Bronchial smooth muscle cell (primary cell): ENCODE measurements at places on chromosomes 7 and 10. TPM values are rescaled to one million over a fixed set of nuclear protein-coding genes. Genes with fewer than 3 reads are reported as not detected.

HOXA7 gene
- under 0.01 TPM in 1 of 2 replicates, not detected in the other for total RNA-seq

GNGT1 gene
- total RNA-seq: not detected in 2 replicates

LAMB1 gene
- total RNA-seq: 684 and 845 TPM in 2 replicates

ITGB8 gene
- 51.7 and 61.1 TPM in 2 replicates for total RNA-seq

ICA1 gene
- under 0.01 and 0.09 TPM in 2 replicates for total RNA-seq

PON1 gene
- total RNA-seq: not detected in 2 replicates

NPSR1 gene
- not detected in 2 replicates for total RNA-seq

GSAP gene
- total RNA-seq: 3.2 and 4.7 TPM in 2 replicates

PLEKHA1 gene
- total RNA-seq: 8.8 and 9.0 TPM in 2 replicates

CNPY1 gene
- total RNA-seq: not detected in 2 replicates

SEMA3C gene
- total RNA-seq: 126 and 190 TPM in 2 replicates

HIBADH gene
- total RNA-seq: 70.3 and 85.7 TPM in 2 replicates

SPAM1 gene
- total RNA-seq: not detected in 2 replicates

PDLIM1 gene
- total RNA-seq: 4.0 and 5.0 TPM in 2 replicates

PLA2G12B gene
- not detected in 2 replicates for total RNA-seq

SLC13A1 gene
- not detected in 2 replicates for total RNA-seq

HELLS gene
- 4.6 and 7.7 TPM in 2 replicates for total RNA-seq

OR9A2 gene
- not detected in 2 replicates for total RNA-seq

ZCCHC24 gene
- 29.6 and 35.1 TPM in 2 replicates for total RNA-seq

SAMD9 gene
- 9.5 and 15.6 TPM in 2 replicates for total RNA-seq

GRID2IP gene
- total RNA-seq: under 0.01 TPM in 1 of 2 replicates, not detected in the other

EIF5AL1 gene
- 0.09 and 0.32 TPM in 2 replicates for total RNA-seq

GPNMB gene
- 264 and 417 TPM in 2 replicates for total RNA-seq

FAM24B gene
- total RNA-seq: 7.3 and 10.7 TPM in 2 replicates

KIF5B gene
- total RNA-seq: 55.0 and 80.1 TPM in 2 replicates

AMPH gene
- 1.6 and 3.0 TPM in 2 replicates for total RNA-seq

PRRT4 gene
- total RNA-seq: not detected in 2 replicates

PTPN20 gene
- total RNA-seq: under 0.01 and 0.09 TPM in 2 replicates

DMBT1 gene
- total RNA-seq: under 0.01 TPM in 2 replicates

STARD3NL gene
- 47.0 and 60.8 TPM in 2 replicates for total RNA-seq

CLDN3 gene
- total RNA-seq: under 0.01 TPM in 1 of 2 replicates, not detected in the other

HGF gene
- total RNA-seq: 59.0 and 126 TPM in 2 replicates

ZNF117 gene
- total RNA-seq: 2.7 and 4.7 TPM in 2 replicates

FGL2 gene
- total RNA-seq: 170 and 189 TPM in 2 replicates

NOS3 gene
- total RNA-seq: 0.17 and 0.32 TPM in 2 replicates

PHKG1 gene
- 0.47 and 1.0 TPM in 2 replicates for total RNA-seq

TNPO3 gene
- 50.0 and 60.0 TPM in 2 replicates for total RNA-seq

OR2A1 gene
- total RNA-seq: 0.09 TPM in 1 of 2 replicates, not detected in the other

VWDE gene
- total RNA-seq: under 0.01 and 0.16 TPM in 2 replicates

CUL1 gene
- total RNA-seq: 32.4 and 33.3 TPM in 2 replicates

STAMBPL1 gene
- 14.5 and 30.1 TPM in 2 replicates for total RNA-seq

CEP55 gene
- total RNA-seq: 0.94 and 4.6 TPM in 2 replicates

RNF148 gene
- total RNA-seq: 0.16 and 0.26 TPM in 2 replicates

SLC39A12 gene
- total RNA-seq: 0.09 TPM in 1 of 2 replicates, not detected in the other

ACSM6 gene
- not detected in 2 replicates for total RNA-seq

ANKRD30A gene
- total RNA-seq: not detected in 2 replicates

GRB10 gene
- 19.5 and 26.6 TPM in 2 replicates for total RNA-seq

LIPN gene
- not detected in 2 replicates for total RNA-seq

PAX2 gene
- not detected in 2 replicates for total RNA-seq

PLCE1 gene
- 3.3 and 5.0 TPM in 2 replicates for total RNA-seq

C10orf67 gene
- total RNA-seq: under 0.01 TPM in 1 of 2 replicates, not detected in the other

C10orf143 gene
- total RNA-seq: 1.0 and 1.1 TPM in 2 replicates

NPFFR1 gene
- total RNA-seq: under 0.01 TPM in 1 of 2 replicates, not detected in the other

SPDYE8 gene
- total RNA-seq: not detected in 2 replicates

SPACDR gene
- total RNA-seq: 0.17 and 0.32 TPM in 2 replicates

TRIM73 gene
- 0.94 and 1.1 TPM in 2 replicates for total RNA-seq

CALHM1 gene
- not detected in 2 replicates for total RNA-seq
